ENCODE measurements at places on chromosomes 2 and 18. TPM values are rescaled to one million over a fixed set of nuclear protein-coding genes. Genes with fewer than 3 reads are reported as not detected.

Gene GALNT14
- polyA plus RNA-seq: 0.93 TPM

Gene DBI
- 546 TPM for polyA plus RNA-seq

Gene BCL11A
- polyA plus RNA-seq: 1.2 TPM

Gene AKAIN1
- 3.2 TPM for polyA plus RNA-seq

Gene CENPA
- polyA plus RNA-seq: 4.0 TPM

Gene CRYGD
- not detected for polyA plus RNA-seq

Measured in stomach (tissue), 19 donors.